Fibroblast of lung (primary cell): ENCODE measurements at places on chromosomes 7 and 10. TPM values are rescaled to one million over a fixed set of nuclear protein-coding genes. Genes with fewer than 3 reads are reported as not detected.

Gene PPP1R17
- not detected in 2 replicates for total RNA-seq

Gene AKR1D1
- total RNA-seq: not detected in 2 replicates

Gene KCNH2
- total RNA-seq: 6.1 and 6.2 TPM in 2 replicates

Gene C10orf143
- 0.51 and 2.0 TPM in 2 replicates for total RNA-seq

Gene CLRN3
- total RNA-seq: not detected in 2 replicates

Gene TRDMT1
- 4.4 and 5.8 TPM in 2 replicates for total RNA-seq

Gene PLAU
- total RNA-seq: 60.1 and 93.6 TPM in 2 replicates

Gene CRPPA
- total RNA-seq: 1.0 and 1.5 TPM in 2 replicates

Gene ADARB2
- not detected in 2 replicates for total RNA-seq

Gene ENTPD1
- 1.0 and 3.3 TPM in 2 replicates for total RNA-seq

Gene C7orf33
- total RNA-seq: not detected in 2 replicates

Gene FIGNL1
- 5.9 and 6.4 TPM in 2 replicates for total RNA-seq

Gene SSC4D
- total RNA-seq: 0.33 and 0.51 TPM in 2 replicates

Gene XRCC2
- under 0.01 and 0.66 TPM in 2 replicates for total RNA-seq

Gene TFR2
- total RNA-seq: under 0.01 TPM in 1 of 2 replicates, not detected in the other

Gene TMEM213
- total RNA-seq: not detected in 2 replicates

Gene SLC35G1
- total RNA-seq: 2.1 and 4.0 TPM in 2 replicates

Gene SPAM1
- total RNA-seq: not detected in 2 replicates

Gene SEC31B
- 2.3 and 3.0 TPM in 2 replicates for total RNA-seq

Gene PNLIPRP1
- not detected in 2 replicates for total RNA-seq

Gene VIPR2
- total RNA-seq: under 0.01 TPM in 1 of 2 replicates, not detected in the other

Gene RBP3
- not detected in 2 replicates for total RNA-seq

Gene GRID2IP
- not detected in 2 replicates for total RNA-seq

Gene PITX3
- not detected in 2 replicates for total RNA-seq

Gene CYP2W1
- not detected in 2 replicates for total RNA-seq

Gene EBF3
- total RNA-seq: under 0.01 and 0.17 TPM in 2 replicates

Gene TBX20
- total RNA-seq: not detected in 2 replicates

Gene EPHA1
- under 0.01 and 0.26 TPM in 2 replicates for total RNA-seq

Gene ZNF727
- total RNA-seq: 1.5 and 6.4 TPM in 2 replicates

Gene PLCE1
- 0.33 and 1.0 TPM in 2 replicates for total RNA-seq

Gene MUC12
- total RNA-seq: 0.50 and 0.51 TPM in 2 replicates

Gene CELF2
- total RNA-seq: 18.5 and 25.1 TPM in 2 replicates

Gene SUGCT
- 6.7 and 16.5 TPM in 2 replicates for total RNA-seq

Gene CLDN3
- not detected in 2 replicates for total RNA-seq

Gene GOLGA7B
- under 0.01 TPM in 1 of 2 replicates, not detected in the other for total RNA-seq

Gene SYCE1
- 0.17 and 0.26 TPM in 2 replicates for total RNA-seq

Gene SLC39A12
- total RNA-seq: not detected in 2 replicates

Gene CCL26
- 1.2 and 1.3 TPM in 2 replicates for total RNA-seq

Gene PTPN12
- total RNA-seq: 42.3 and 42.6 TPM in 2 replicates

Gene HTRA1
- 109 and 198 TPM in 2 replicates for total RNA-seq

Gene GJD4
- total RNA-seq: 0.17 TPM in 1 of 2 replicates, not detected in the other

Gene WNT8B
- total RNA-seq: not detected in 2 replicates

Gene SLC26A3
- total RNA-seq: not detected in 2 replicates

Gene NFE2L3
- total RNA-seq: 5.4 and 9.1 TPM in 2 replicates

Gene SPRN
- total RNA-seq: under 0.01 and 0.33 TPM in 2 replicates

Gene NAT16
- total RNA-seq: not detected in 2 replicates

Gene KIAA1217
- 0.26 and 1.5 TPM in 2 replicates for total RNA-seq
